Type B pancreatic cell (in vitro differentiated cells): ENCODE measurements at places on chromosomes 6 and 20.

- no peak for DNase-seq
These were observed 328.9 kb downstream of the FARS2 start for GRCh38 chr6:5590187-5590586.

DNA sequence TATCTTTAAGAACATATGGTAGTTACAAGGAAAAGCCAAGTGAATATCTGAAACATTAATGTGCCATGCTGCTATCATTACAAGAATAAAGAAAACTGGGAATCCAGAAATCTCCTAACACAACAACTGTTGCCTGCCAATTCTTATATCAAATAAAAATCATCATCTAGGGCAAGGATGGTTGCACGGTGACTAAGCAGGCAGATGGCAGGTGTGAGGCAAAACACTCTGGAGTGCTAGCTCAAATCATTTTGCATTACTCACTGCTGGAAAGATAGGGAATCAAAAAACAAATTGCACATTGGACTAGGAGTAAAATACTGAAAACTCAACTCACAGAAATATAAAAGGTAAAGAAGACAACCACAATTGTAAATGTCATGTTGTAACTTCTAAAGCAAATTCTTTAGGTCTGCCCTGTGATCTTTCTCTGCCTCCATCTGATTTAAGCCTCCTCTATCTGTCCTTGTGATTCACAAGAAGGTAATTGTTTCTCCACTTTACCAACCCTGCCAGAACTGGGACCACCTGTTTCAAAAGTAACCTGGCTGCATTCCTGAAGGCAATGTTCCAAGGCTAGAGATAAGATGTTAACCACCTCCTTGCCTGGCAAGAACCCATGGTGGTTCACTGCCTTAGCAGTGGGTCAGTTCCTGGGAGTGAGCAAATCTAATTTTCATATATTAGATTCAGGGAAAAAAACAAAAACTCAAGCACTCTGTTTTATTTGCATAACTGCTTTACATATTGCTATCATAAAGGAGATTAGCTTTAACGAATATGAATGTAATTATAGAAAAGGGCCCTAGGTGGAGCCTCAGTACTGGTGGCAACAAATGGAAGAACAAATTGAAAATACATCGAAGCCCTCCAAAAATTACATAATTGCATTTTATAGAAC is 33.1 kb upstream of the LCA5 start:
- DNase-seq = no peak

DNA sequence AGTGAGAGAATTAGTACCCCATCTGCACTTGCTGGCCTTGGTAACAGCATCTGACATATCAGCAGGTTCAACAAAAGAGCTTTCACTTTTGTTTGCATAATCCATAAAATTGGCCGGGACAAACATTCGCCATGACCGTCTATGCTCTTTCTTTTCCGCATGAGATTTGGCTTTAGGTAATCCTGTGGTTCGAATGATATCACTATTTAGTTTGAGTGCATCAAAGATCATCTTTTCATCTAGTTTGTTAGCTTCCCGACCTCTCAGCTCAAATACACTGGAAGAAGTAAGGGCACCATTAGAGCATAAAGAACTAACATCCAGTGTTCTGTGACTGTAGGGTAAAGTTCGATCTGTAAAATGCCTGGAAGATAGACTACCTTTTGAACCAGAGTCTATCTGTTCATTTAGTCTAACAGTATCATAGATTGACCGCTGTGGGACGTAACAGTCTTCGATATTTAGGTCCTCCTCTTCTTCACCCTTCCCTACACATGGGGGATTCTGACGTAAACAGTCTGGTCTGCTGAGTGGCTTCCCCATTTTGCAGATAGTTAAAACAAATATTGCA is 101.6 kb downstream of the DST start:
- DNase-seq = no peak

DNA sequence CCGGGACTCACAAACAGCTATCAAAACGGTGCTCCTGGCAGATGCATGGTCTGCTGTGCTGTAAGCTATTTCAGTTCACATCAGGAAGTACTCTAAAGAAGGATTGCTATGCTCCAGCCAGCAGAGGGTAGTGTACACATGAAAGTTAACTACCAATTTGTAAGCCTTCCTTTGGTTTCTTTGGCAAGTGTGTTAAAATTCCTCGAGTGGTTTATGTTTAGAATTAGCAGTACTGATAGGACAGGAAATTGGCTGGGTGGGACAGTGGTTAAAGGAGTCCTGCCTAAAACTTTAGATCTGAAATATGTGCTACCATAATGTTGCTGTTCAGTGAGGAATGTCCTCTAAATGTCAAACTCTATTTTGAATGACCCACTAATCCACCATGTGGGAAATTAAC is 47.4 kb downstream of the TRMT11 start:
- DNase-seq = no peak

DNA sequence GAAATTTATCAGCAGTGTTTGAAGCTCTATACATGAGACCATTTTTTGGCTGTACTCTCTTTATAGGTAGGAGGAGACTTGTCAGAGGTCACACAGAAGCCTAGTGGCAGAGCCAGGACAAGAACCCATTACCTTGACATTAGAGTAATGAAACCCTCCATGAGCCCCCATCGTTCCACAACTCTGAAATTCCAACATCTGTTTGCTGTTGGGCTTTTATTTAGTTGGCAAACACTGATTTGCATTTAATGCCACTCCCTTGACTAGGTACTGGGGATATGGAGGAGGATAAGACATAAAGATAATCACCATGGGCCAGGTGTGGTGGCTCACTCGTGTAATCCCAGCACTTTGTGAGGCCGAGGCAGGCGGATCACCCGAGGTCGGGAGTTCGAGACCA is 1.6 kb downstream of the GSS start:
- DNase-seq = no peak

DNA sequence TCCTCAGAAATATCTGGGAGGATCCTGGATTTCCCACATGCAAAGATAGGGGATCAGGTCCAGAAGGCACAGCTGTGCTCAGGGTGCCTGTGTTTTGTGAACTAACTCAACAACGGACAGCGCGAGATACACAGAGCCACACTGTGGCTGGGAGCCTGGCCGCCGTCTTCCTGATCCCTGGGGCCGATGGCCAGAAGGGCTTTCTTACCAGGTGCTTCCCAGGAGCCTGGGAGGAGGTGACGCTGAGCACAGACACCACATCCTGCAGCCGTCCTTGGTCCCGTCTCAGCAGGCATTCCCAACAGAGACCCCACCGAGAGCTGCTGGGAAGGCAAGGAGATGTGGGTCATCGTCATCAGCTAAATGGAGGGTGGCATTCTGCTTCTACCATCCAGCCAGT is 144.6 kb upstream of the AFDN start:
- no peak for DNase-seq

DNA sequence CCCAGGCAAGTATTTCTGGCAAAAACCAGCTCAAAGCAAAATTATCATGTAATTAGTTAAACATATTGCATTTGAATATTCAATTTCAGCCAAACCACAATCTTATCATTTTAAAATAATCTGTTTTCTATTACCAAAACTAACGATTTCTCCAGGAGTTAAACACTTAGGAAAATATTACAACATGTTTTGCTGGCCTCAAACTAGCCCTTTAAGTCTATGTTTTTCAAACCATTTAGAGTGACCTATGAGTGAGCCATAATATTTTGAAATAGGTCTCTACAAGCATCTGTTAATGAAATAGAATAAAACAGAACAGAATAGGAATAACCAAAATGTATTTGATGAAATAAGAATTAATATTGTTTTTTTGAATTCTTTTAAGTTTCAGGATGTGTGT is 370.9 kb downstream of the COL12A1 start:
- DNase-seq = no peak

DNA sequence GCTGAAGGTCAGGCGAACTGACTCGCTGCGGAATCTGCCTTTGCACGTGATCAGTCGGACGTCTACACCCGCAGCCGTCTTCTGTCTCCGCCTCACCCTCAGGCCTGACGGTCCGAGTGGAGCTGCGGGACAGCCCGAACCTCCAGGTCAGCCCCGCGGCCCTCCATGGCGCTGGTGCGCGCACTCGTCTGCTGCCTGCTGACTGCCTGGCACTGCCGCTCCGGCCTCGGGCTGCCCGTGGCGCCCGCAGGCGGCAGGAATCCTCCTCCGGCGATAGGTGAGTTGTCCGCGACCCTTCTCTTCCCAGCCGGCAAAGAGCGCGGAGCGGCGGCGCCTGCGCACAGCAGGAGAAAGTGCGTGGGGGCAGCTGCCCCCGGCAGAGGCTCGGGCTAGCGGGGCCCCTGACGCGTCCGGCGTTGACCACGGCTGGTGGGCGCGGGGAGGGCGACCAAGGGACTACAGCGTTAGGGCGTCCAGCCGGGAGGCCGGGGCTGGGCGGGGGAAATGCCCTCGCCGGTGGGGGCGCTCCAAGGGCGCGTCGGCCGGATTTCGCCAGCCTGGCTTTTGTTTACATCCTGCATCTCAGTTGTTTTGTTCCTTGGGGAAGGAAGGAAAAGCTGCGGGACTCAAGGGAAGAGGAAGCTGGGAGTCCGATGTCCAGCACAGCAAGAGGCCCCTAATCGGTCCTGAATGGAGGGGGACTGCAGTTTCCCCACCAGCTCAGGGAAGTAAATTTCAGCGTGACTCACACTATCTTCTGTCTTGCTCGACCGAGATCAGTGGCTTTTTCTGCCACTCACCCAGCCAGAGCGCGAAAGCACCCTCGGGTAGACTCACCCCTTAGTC is at the start of gene SMPDL3A:
Gene SMPDL3A (plus strand): TSS at position 77 of the 846 bp plus-strand sequence. CDS start 89 bp downstream, at position 166.
- peak; percentile 84 for DNase-seq

- DNase-seq = no peak
These were observed 43.2 kb upstream of the FNDC1 start for GRCh38 chr6:159125951-159126352.

GRCh38 chr6:163634211-163635171 is 220.0 kb downstream of the QKI start:
- no peak for DNase-seq

GRCh38 chr6:5506597-5506996 is 245.3 kb downstream of the FARS2 start:
- no peak for DNase-seq

GRCh38 chr6:29762781-29763214 is 39.6 kb downstream of the HLA-F start:
- no peak for DNase-seq

DNA sequence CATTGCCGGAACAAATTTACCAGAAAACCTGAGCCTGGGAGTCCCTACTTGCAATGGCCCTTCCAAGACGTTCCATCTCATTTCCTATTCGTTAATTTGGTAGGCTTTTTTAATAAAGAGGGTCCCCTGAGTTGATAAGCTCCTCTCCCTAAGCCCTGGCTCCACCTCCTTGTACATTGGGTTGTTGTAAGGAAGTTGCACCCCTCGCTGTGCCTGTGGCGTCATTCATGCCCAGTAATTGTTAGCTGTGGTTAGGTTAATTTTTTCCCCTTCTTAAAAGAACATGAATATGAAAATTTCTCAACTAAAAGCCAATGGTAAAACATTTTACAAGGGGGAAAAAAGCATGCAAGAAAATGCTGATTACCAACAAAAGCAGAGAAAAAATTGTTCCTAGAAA is 91.9 kb downstream of the SLC24A3 start:
- DNase-seq = no peak

DNA sequence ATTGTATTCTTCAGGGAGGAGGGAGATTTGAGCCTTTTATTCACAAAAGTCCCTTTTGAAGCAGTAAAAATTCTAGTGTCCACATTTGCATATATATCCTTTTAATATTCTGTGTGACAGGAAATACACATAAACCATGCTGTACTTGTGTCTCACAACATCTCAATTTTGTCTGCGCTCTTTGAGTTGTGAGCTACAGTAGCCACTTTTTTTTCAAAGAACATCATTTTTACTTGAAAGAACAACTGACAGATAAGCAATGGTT is 21.3 kb downstream of the LMBRD1 start:
- no peak for DNase-seq

DNA sequence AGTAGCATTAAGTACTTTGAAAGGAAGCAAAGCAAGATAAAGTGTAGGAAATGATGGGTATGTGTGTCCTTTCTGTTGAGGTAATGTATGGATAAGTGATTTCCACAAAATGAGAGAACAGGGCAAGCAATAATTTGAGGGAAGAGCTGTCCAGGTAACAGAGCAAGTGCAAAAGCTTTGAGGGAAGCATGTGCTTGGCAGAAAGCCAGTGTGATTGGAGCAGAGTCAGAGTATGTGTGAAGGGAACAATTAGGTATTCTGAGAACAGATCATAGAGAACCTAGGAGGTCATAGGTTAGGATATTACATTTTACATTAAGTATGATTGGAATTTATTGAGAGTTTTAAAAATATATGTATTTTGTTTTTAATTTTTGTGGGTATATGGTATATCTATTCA is 30.2 kb upstream of the MAN1A1 start:
- DNase-seq = no peak

DNA sequence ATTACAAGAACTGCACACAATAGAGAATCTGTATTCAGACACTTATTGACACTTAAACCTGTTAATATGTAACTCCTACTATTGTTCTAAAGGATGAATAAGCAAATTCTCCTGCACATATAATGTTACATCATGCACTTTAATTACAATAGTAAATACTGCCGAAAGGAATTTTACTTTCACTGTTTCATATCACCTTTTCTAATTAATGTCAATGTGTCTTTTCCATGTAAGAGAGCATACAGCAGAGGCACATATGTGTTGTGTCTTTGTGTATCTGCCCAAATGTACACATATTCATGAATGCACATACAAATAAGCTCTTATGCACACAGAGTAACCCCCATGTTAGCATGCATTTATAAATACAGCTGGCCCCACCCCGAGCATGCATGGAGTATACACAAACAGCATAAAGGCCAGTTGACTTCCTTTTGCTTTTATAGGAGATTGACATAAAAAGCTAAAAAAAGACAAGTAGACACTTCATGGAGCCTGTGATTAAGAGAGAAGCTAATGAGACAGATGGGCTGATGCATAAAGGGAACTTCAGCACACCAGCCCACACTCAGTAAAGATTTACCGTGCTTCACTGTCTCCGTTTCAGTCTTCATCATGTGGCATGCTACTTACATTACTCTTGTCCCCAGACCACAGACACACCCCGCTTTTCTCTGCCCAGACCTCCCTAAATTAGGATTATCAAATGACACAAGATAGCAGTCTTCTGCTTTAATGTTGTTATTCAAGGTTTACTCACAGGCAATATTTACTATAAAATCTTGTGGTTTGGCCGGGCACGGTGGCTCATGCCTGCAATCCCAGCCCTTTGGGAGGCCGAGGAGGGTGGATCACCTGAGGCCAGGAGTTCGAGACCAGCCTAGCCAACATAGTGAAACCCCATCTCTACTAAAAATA is 184.6 kb downstream of the ATXN1 start:
- no peak for DNase-seq

GRCh38 chr6:71236926-71237434 is 51.6 kb upstream of the OGFRL1 start:
- DNase-seq = no peak

- DNase-seq = no peak
These were observed 32.0 kb downstream of the CCDC167 start for GRCh38 chr6:37467718-37468117.

- no peak for DNase-seq
These were observed 670.6 kb downstream of the DHX35 start for GRCh38 chr20:39632757-39633156.

- no peak for DNase-seq
These were observed 194.8 kb downstream of the COL9A1 start for GRCh38 chr6:70107852-70108629.

GRCh38 chr6:7921632-7922092 is 11.1 kb upstream of the TXNDC5 start:
- no peak for DNase-seq
